ENCODE measurements at places on chromosomes 12 and 14.

DNA sequence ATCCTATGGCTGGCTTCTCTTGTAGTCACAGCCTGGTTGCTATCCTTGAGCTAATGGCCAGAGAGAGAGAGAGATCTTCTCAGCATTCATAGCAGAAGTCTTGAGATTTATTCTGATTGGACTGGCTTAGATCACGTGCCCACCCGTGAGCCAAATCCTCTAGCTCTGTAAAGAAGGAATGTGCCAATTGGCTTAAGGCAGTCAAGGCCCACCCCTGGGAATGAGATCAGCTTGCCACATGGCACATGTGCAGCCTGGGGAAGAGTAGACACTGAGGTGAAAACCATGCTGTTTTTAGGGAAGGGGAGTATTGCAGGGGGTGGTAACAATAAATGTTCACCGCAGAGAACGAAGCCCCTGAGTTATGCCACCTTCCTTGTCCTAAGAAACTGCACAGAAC is 36.3 kb downstream of the PLEKHG7 start:
- no peak for DNase-seq

GRCh38 chr14:72503696-72504368 is 390.1 kb downstream of the DPF3 start:
- DNase-seq, result peak; percentile 30

DNA sequence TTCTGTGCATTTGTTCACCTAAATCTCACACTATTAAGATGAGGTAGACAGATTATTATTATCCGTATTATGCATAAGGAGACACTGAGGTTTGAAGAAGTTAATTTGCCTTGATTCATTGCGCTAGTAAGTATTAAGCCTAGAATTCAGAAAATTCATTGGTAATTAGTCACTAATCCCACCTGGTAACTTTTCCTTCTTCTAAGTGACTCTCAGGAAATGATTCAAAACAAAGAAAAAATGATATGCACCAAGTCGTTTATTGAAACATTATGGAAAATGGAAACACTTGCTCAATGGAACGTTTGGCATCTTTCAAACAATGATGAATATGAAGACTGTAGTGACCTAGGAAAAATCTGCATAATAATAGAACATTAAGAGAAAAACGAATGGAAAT is 15.2 kb downstream of the RFX4 start:
- no peak for DNase-seq

GRCh38 chr14:53620890-53621289 is 335.7 kb downstream of the BMP4 start:
- no peak for DNase-seq

DNA sequence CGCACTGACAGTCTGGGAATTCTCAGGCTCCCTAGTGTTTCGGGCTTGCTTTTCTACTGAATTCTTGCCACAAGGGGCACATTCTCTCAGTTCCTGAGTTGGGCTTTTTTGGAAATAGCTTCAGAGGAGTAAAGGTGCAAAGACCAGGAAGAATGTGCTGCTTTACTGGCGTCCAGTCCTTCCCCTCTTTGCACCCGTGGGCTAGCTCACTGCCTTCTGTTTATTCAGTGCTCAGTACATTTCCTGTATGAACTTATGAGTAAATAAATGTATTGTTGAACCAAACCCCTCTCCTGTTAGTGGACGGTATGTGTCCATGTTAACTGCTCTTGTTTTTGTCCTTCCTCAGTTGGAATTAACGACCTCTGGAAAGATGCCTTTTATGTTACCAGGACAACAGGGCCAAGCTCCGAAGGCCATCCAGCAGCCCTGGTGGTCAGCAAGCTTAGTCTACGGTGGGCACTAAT is 24.0 kb downstream of the GSG1 start:
- DNase-seq, result no peak

- DNase-seq, result peak; percentile 2
These were observed 583.4 kb downstream of the VRK1 start for GRCh38 chr14:97380539-97380941.

GRCh38 chr14:64830961-64831360 is 48.7 kb downstream of the SPTB start:
- no peak for DNase-seq

DNA sequence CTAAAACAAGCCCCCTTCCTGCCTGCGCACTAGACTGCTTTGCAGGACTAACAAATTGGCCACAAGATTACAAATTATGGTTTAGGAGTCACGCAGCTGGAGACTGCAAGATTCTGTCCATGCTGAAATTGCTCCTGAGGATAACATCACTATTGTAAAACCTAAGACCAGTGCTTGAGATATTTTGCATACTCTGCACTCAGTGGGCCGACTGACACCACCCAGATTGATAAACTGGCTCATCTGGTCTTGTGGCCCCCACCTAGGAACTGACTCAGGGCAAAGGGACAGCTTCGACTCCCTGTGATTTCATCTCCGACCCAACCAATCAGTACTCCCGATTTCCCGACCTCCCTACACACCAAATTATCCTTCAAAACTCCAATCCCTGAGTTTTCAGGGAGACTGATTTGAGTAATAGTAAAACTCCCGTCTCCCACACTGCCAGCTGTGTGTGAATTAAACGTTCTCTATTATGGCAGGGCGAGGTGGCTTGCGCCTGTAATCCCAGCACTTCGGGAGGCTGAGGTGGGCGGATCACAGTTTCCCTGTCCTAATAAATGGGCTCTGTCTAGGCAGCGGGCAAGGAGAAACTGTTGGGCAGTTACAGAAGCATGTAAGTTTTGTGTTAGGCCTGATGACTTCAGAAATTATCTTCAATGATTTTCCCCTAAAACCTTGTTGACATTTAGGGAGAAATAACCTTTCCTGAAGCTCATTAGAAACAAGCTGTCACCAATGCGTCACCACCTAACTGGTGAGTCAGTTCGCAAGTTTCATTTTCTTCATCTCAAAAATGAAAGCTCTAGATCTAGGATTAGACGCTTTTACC is 5.3 kb upstream of the UBC start:
- DNase-seq, result peak; percentile 92

DNA sequence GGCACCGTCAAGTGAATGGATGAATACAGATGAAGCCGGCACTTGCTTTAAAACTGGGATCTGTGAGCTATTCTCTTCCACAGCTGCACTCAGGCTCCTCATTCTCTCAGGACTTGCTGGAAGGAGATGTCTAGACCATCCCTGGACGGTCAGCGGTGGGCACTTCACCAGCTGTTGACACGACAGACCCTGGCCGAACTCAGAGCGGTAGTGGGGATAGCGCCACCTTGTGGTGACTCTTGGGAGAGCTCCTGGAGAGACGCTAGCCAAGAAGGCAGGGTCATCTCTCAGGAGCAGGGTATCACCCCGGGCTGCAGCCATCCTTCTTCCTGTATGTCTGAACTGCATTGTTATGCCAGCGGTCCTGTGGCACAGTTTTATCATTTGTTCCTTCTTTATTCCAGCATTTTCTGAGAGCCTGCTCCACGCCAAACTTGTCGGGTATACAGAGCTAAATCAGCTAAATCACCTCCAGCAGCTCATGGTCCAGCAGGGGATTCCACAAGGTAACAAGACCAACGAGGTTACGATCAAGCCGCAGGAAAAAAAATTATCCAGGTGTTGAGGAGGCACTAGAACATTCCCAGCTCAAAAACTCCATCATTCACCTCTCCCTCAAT is 10.0 kb downstream of the WNT1 start:
- peak; percentile 46 for DNase-seq

- peak; percentile 31 for DNase-seq
These were observed 32.9 kb downstream of the ARID2 start for GRCh38 chr12:45762185-45763110.

- no peak for DNase-seq
These were observed 152.6 kb downstream of the AKAP6 start for GRCh38 chr14:32481707-32482106.

DNA sequence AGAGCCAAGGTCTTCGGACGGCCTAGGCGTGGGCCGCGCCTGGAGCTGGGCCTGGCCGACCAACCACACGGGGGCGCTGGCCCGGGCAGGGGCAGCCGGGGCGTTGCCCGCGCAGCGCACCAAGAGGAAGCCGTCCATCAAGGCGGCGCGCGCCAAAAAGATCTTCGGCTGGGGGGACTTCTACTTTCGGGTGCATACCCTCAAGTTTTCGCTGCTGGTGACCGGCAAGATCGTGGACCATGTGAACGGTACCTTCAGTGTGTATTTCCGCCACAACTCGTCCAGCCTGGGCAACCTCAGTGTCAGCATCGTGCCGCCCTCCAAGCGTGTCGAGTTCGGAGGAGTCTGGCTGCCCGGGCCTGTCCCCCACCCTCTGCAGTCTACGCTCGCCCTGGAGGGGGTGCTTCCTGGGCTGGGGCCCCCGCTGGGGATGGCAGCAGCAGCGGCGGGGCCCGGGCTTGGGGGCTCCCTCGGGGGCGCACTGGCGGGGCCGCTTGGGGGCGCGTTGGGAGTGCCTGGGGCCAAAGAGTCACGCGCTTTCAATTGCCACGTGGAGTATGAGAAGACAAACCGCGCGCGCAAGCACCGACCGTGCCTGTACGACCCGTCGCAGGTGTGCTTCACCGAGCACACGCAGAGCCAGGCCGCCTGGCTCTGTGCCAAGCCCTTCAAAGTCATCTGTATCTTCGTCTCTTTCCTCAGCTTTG is 4.4 kb upstream of the SHMT2 start:
- DNase-seq, result no peak

- DNase-seq, result no peak
These were observed 148.3 kb downstream of the PTCSC3 start for GRCh38 chr14:36028218-36028617.

DNA sequence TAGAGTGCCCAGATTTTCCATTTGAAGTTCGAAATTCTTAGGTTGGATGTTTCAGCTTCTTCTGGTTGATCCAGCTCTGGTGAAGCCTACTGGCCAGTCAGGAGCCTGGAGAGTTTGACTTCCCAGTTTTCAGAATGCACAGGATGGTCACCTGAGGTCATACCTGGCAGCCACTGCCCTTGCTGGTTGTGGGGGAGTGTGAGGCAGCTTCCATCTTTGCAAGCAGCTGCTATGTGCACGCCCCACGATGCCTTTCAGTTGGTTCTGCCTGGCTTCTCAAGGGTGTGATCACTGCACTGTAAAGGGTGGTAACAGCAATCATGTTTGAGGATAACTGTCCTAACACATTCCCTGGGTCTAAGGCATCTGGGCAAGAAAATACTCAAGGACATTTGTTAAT is 15.4 kb downstream of the CCDC92 start:
- DNase-seq, result no peak

DNA sequence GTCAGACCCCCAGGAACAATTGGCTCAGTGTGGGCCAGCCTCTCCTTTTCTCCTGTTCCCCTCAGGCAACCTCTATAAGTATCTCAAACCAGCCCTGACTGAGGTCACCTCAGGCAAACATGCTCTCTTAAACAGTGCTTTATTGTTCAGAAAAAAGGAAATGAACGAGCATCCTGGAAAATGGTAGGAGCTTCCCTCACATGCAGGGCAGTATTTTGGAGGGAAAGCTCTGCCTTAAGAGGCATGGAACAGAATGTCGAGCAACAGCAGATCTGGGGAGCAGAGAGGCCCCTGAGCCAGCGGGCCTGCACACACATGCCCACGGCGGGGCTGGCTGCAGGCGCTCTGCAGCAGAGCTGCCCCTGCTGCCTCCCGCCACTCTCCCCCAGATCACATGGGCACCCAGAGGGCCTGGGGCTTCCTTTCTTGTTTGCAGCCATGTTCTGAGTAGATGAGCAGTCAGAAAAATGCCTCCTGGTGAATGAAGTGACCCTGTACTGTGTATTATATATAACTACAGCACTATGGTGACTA is 42.0 kb downstream of the MOK start:
- DNase-seq, result peak; percentile 83

- DNase-seq, result peak; percentile 39
These were observed 5.7 kb downstream of the ETFRF1 start for GRCh38 chr12:25200703-25201102.

DNA sequence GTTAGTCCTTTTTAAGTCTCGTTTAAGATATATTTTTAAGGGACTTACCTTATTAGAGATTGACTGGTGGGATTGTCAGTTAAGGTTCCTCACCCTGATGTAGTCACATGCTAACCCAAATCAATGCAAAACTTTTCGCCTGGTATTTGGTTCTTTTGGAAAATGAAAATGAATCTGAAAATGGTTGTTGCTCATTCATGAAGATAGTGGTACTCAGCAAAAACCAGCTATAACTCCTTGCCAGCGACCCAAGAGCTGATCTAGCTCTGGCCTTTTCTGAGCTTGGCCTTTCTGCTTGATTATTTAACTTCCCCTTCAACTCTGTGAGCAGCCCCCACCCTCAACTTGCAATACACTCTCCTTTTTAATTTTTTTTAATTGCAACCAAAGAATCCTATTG is 85.0 kb upstream of the GTF2A1 start:
- DNase-seq, result no peak

DNA sequence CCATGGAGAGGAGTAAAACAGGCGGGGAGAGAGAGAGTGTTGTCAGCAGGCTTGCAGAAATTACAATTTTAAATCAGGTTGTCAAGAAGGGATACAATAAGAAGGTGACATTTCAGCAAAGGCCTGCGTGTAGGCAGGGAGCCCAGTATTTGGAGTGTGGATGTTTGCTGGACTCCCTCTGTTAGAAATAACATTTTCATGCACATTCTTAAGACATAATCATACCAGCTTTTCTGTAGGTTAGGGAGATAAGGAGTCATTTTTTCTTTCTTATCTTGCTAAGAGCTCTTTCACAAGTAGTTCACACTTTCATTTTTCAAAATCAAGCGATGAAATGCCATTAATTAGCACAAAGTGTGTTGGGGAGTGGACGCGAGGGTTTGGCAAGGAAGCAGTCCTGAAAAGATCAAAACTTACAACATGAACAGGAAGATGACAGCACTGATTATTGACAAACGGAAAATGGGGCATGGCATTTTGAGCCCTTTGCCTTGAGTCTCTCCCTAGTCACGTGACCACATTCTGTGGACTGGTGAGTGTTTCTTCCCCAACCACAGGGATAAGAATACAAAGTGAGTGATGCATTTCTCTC is 160.2 kb downstream of the DAD1 start:
- DNase-seq, result peak; percentile 67

- no peak for DNase-seq
These were observed 7.6 kb upstream of the ORAI1 start for GRCh38 chr12:121618659-121619233.

DNA sequence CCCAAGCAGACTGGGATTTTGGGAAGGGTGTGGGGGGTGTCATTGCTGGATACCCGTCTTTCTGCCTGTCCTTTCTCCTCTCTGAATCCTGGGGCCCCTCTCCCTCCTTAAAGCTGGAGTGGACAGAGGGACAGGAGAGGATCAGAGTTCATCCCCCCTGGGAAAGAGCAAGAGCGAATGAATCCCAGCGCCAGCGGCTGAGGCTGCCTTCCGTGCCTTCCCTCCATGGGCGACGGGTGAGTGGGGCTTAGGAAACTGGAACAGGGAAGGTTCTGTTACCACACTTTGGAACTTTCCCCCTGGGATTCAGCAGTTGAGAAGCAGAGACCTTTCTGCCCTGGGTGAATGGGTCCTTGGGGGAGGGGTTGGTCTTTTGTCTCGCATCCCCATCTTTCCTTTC is 16.2 kb upstream of the RIN3 start:
- DNase-seq, result no peak
